Activated CD4-positive, alpha-beta memory T cell treated with anti-CD3 and anti-CD28 coated beads for 36 hours (primary cell): ENCODE measurements at places on chromosomes 5 and 9.
A peak's percentile ranks its signal among the peaks of the same experiment; 100 is the strongest.

DNA sequence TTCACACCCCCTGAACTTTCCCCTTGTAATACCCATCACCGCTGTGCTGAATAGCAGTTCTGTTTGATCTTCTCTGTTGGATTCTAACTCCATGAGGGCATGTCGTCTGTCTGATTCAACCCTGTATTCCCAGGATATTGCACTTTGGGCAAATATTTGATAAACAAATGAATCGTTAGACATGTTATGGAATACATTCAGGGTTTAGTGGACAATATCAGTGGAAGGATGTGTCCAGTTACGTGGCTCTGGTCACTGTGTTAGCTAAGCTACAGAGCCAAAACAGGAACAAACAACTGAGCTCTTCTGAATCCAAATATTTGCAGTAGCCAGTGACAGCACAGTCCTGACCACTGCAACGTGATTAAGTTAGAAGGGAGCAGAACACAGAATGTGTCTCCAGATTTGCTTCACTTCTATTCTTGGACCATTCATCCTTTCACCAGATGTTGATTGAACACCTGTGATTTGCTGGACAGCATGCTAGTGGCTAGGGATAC lies 13.2 kb downstream of the ANGPTL2 start:
- H3K27ac ChIP-seq = no peak overlapping the region
- no peaks in the 10 kb centered on the region for H3K4me1 ChIP-seq
- H3K36me3 ChIP-seq = no peaks in the 10 kb centered on the region
- no peaks in the 10 kb centered on the region for H3K27me3 ChIP-seq
- DNase-seq = no peak

DNA sequence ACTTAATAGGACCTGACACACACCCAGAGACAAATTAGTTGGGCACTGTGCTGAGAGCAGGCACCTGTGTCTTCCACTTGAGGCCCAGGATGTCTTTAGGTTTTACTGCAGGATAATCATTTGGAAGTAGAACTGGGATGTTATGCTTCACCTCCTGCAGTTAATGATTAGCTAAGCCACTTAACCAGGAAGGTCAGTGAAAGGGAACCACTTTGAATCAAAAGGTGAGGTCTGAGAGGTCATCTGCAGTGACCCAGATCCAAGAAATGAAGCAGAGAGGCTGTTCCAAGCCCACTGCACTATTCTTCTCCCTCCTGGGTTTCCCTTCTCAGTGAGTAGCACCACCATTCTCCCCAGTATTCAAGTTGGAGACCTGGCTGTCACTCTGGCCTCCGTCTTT lies 110.5 kb downstream of the SNX18 start:
- H3K27me3 ChIP-seq = no peaks in the 10 kb centered on the region
- H3K36me3 ChIP-seq = peaks cover 3% of the 10 kb centered on the region
- H3K27ac ChIP-seq = no peak overlapping the region
- no peak for DNase-seq

DNA sequence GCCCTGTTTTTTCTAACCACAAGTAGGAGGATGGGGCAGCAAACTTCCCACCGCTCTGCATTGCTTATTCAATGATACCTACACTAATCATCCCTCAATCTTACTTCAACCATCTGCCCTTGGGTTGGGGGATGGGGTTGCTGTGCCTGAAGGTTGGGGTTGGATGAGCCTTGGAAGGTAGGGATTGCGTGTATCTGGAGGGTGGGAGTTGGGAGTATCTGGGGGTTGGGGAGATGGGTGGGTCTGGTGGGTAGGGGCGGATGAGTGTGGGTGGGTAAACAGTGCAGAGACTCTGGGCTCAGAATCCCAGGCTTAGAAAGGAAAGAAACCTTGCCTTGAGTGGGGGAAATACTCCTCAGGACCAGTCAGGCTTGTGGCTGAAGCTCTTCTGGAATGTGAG lies 467.4 kb downstream of the DIRAS2 start:
- H3K27me3 ChIP-seq = peaks cover 8% of the 10 kb centered on the region
- H3K27ac ChIP-seq = no peak overlapping the region
- H3K4me3 ChIP-seq = no peak overlapping the region

- no peak overlapping the region for H3K27ac ChIP-seq
- no peak overlapping the region for H3K4me3 ChIP-seq
- DNase-seq = no peak
Observed at GRCh38 chr5:179986328-179986727, 78.6 kb upstream of the TBC1D9B start.

- peaks cover 8% of the 10 kb centered on the region for H3K36me3 ChIP-seq
- no peak for DNase-seq
- no peak overlapping the region for H3K4me3 ChIP-seq
- no peak overlapping the region for H3K27ac ChIP-seq
- no peaks in the 10 kb centered on the region for H3K27me3 ChIP-seq
Observed at GRCh38 chr9:36250079-36250478, 8.2 kb downstream of the GNE start.

GRCh38 chr9:135289081-135289491 lies 190.5 kb upstream of the PPP1R26 start:
- H3K36me3 ChIP-seq = no peaks in the 10 kb centered on the region
- H3K27ac ChIP-seq = no peak overlapping the region
- no peak overlapping the region for H3K4me3 ChIP-seq
- H3K4me1 ChIP-seq = no peaks in the 10 kb centered on the region
- peaks cover 4% of the 10 kb centered on the region for H3K27me3 ChIP-seq

GRCh38 chr5:180696116-180696515 lies 43.7 kb downstream of the OR2Y1 start:
- no peak overlapping the region for H3K27ac ChIP-seq
- H3K4me1 ChIP-seq = peaks cover 9% of the 10 kb centered on the region
- H3K36me3 ChIP-seq = no peaks in the 10 kb centered on the region
- peaks cover 9% of the 10 kb centered on the region for H3K27me3 ChIP-seq

DNA sequence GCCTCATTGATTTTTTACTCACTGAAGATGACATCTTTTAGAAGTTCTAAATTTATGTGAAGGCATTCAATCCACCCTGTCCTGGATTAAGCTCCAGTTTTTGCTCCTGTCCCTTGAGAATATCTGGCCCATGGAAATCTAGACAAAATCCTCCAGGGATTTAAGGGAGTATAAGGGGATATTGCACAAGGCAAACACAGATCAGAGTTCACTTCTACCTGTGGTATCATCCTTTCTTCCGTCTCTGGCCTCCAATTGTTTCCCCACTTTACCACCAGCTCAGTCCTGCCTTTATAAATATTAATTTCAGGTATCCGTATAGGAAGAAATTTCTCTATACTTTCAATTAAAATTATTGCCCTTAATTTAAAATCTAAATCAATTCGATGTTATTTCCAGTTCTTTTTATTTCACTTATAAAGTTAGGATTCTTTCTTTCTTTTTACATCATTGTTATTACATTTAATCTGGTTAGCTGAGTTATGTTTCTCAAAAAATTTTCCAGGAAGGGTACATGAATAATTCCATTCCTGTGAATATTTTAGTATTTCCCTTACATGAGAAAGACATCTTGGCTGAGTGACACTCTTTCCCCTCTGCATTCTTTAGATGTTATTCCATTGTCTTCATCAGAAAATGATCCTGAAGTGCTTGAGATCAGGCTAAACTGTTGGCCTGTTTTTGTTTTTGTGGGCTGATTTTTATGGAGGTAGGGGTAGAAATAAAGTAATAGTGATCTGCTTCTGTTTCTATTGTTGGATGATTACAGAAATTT lies 194.3 kb upstream of the MAP3K1 start:
- peaks cover 9% of the 10 kb centered on the region for H3K4me1 ChIP-seq
- no peak overlapping the region for H3K4me3 ChIP-seq
- DNase-seq = no peak
- H3K27me3 ChIP-seq = no peaks in the 10 kb centered on the region

GRCh38 chr5:84231433-84231832 lies 153.2 kb downstream of the EDIL3 start:
- H3K4me3 ChIP-seq = no peak overlapping the region
- peaks cover 1% of the 10 kb centered on the region for H3K27me3 ChIP-seq

DNA sequence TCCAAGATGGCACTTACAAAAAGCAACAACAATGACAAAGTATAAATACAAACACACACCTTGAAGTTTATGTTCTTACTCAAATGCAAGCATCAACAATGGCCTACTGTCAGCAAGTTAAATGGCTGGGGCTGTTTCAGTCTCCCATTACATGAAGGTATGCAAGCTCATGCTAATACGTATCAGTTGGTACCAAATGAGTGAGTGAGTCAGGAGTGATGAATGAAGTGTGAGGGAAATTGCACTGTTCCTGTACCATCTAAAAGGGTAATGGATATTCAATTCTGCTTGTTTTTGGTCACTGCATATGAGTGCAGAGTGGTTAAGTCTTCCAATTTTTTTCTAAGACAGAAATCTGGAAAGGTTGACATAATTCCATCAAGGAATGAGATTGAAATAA lies 964.9 kb downstream of the MAT2B start:
- no peaks in the 10 kb centered on the region for H3K36me3 ChIP-seq
- DNase-seq = no peak
- H3K4me1 ChIP-seq = no peaks in the 10 kb centered on the region
- no peak overlapping the region for H3K27ac ChIP-seq

DNA sequence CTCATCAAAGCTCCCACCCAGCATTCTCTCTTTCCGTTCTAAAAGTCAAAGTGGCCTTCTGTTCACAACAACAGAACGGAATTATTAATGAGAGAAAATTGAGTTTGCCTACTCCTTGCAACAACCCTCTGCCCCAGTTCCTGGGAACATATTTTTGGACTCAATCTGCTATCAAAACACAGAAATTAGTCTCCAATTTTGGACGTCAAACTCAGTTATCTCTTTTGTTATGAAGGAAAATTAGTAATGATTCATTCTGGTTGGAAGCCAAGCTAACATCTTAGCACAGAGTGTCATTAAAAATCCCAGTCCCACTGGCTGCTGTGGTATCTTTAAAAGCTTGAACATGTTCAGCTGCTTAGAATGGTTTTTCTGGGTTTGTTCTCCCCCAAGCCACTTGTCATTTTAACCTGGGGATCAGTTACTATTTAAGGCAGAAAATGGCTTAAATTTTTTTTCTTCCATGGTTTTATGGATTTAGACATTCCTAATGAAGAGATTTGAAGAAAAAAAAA lies 343.2 kb downstream of the TRIM32 start:
- no peak overlapping the region for H3K27ac ChIP-seq
- no peak overlapping the region for H3K4me3 ChIP-seq
- no peaks in the 10 kb centered on the region for H3K36me3 ChIP-seq
- no peaks in the 10 kb centered on the region for H3K27me3 ChIP-seq
- DNase-seq = no peak
- no peaks in the 10 kb centered on the region for H3K4me1 ChIP-seq

DNA sequence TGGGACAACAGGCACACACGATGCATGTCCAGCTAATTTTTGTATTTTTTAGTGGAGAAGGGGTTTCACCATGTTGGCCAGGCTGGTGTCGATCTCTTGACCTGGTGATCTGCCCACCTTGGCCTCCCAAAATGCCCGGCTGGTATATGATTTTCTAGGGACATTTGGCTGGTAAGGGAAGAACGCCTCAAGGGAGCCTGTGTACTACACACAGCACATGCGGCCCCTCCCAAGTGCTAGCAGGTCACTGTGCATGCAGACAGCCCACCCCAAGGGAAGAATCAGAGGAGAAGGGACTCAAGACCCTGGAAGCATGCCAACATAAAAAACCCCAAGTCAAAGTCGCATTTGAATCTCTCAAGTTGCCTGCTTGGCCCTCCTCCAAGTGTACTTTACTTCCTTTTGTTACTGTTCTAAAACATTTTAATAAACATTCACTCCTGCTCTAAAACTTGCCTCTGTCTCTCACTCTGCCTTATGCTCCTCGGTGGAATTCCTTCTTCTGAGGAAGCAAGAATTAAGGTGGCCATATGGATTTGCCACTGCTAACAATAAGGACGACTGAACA lies 24.3 kb upstream of the OTULINL start:
- H3K4me3 ChIP-seq = no peak overlapping the region
- peaks cover 12% of the 10 kb centered on the region for H3K4me1 ChIP-seq
- no peak overlapping the region for H3K27ac ChIP-seq

DNA sequence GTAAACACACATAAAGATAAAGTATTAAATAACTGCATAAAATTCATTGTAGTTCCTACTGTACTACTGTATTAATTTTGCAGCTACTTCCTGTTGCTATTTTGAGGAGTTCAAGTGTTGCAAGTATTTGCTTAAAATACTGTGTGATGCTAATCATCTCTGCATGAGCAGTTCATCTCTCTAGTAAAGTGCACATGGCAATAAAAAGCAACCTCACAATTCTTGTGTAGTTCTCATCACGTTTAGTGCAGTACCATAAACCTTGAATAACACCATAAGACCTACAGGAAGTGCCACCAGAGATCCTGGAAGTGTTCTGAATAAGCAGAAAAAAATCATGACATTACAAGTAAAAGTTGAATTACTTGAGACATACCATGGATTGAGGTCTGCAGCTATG lies 34.6 kb downstream of the CPLANE1 start:
- peaks cover 1% of the 10 kb centered on the region for H3K36me3 ChIP-seq
- H3K4me1 ChIP-seq = peaks cover 6% of the 10 kb centered on the region
- H3K4me3 ChIP-seq = no peak overlapping the region

- no peaks in the 10 kb centered on the region for H3K27me3 ChIP-seq
- H3K4me1 ChIP-seq = peaks cover 48% of the 10 kb centered on the region
- no peaks in the 10 kb centered on the region for H3K36me3 ChIP-seq
- DNase-seq = no peak
- H3K4me3 ChIP-seq = no peak overlapping the region
Observed at GRCh38 chr9:97934321-97935115, 3.5 kb downstream of the HEMGN start.

GRCh38 chr5:31855134-31856040 lies 216.5 kb downstream of the PDZD2 start:
- H3K4me1 ChIP-seq = peaks cover 12% of the 10 kb centered on the region
- peak; percentile 11 for DNase-seq
- no peak overlapping the region for H3K27ac ChIP-seq

- no peak overlapping the region for H3K27ac ChIP-seq
- H3K4me1 ChIP-seq = no peaks in the 10 kb centered on the region
- H3K4me3 ChIP-seq = no peak overlapping the region
- H3K27me3 ChIP-seq = peaks cover 10% of the 10 kb centered on the region
Observed at GRCh38 chr5:74376187-74376586, 264.3 kb downstream of the ENC1 start.

DNA sequence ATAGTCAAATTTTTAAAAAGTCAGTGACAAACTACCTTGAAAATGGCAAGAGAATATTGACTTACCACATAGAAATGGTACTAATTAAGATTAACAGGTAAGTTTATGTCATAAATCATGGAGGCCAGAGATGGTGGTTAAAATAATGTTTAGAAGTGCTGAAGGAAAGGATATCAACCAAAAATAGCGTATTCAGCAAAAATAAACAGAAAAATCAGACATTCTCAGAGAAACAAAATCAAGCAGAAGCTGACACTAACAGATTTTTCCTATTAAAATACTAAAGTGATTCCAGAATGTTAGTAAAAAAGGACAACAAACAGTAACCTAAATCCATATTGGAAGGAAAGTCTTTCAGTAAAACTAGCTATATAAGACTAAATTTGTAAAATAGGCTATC lies 959.9 kb upstream of the CDH10 start:
- H3K27me3 ChIP-seq = no peaks in the 10 kb centered on the region
- DNase-seq = no peak
- no peaks in the 10 kb centered on the region for H3K4me1 ChIP-seq
- no peaks in the 10 kb centered on the region for H3K36me3 ChIP-seq

- no peaks in the 10 kb centered on the region for H3K36me3 ChIP-seq
- DNase-seq = peak; percentile 69
- peaks cover 25% of the 10 kb centered on the region for H3K27me3 ChIP-seq
- H3K4me3 ChIP-seq = no peak overlapping the region
- H3K4me1 ChIP-seq = no peaks in the 10 kb centered on the region
- H3K27ac ChIP-seq = no peak overlapping the region
Observed at GRCh38 chr5:174327317-174327864, 281.9 kb downstream of the NSG2 start.

- H3K36me3 ChIP-seq = no peaks in the 10 kb centered on the region
- H3K4me3 ChIP-seq = no peak overlapping the region
- no peak for DNase-seq
- H3K27ac ChIP-seq = no peak overlapping the region
Observed at GRCh38 chr5:176750144-176750543, 60.2 kb upstream of the UNC5A start.

GRCh38 chr5:127757576-127757975 lies 54.4 kb downstream of the CCDC192 start:
- H3K36me3 ChIP-seq = no peaks in the 10 kb centered on the region
- H3K4me1 ChIP-seq = no peaks in the 10 kb centered on the region
- H3K27ac ChIP-seq = no peak overlapping the region
- DNase-seq = peak; percentile 37
